ENCODE measurements at places on chromosomes 5 and 9.

DNA sequence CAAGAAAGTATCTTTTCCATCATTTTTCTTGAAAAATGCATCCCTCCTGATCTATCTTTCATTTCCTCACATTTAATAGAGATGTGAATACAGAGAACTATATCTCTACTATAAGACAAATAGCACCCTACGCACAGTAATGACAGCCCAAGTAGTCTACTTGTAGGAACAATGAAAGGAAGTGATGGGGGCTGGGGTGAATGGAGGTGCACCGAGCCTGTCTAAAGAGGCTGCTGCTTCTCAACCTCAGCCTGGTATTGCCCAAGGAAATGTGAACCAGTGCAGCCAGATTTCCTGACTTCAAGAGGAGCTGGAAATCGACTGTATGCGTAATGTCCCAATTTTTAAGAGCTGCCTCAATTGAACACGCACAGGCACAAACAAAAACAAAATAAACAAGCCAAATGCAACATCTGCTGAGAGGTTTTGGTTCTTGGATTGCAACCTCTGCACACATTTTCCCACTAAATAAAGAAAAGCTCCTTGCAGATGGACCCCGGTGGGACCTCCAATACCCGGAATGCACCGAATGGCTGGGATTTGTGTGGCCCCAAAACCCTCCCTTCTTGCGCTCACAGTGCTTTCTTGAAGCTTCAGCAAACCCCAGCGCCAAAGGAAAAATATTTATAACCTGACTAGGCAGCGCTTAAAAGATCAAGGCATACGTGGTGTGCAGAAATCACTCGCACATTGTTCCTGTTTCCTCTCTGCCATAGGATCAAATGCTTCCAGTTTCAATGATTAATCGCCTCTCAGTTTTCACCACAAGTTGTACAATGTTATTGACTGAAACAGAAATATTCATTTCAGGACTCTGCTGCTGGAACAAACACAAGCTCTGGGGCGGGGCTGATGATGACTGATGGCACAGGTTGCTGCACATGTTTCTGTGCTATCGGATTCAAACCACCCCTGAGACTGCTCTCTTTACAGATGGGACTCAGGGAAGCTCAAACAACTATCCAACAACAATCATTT is 68.3 kb downstream of the KCNIP1 start:
- ATAC-seq = no peak

GRCh38 chr5:72300590-72301339 is 19.3 kb downstream of the MRPS27 start:
- no peak for ATAC-seq

- no peak for ATAC-seq
Observed at GRCh38 chr5:67813877-67814539, 401.5 kb upstream of the PIK3R1 start.

GRCh38 chr5:88093765-88094164 is 174.9 kb downstream of the TMEM161B start:
- no peak for ATAC-seq

GRCh38 chr5:143141652-143142051 is 261.8 kb downstream of the NR3C1 start:
- no peak for ATAC-seq

DNA sequence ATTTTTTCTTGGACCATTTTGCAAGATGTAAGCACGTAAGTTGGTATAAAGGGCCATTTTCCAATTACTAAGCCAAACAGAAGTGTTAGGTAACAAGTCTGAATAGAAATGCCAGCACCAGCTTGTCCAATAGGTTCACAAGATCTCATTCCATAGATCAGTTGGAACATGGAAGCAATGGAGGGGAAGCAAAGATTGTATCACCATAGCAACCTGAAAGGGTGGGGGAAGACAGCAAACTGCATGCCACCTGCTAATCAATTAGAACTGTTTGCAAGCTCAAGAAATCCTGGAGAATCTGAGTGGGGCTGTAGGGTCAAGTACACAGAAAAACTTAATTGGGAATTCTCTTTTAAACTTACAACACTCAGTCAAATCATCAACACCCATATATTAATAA is 264.9 kb upstream of the EFNA5 start:
- ATAC-seq = no peak
